ENCODE measurements at places on chromosomes 13 and 19. TPM values are rescaled to one million over a fixed set of nuclear protein-coding genes. Genes with fewer than 3 reads are reported as not detected.

GRCh38 chr19:40421993-40422747 lies 3.6 kb downstream of the SERTAD1 start:
- peaks cover 2% of the 10 kb centered on the region for H3K27me3 ChIP-seq
- H3K36me3 ChIP-seq = peaks cover 1% of the 10 kb centered on the region
- no peak for DNase-seq
- H3K4me3 ChIP-seq = peak overlapping the region; percentile 80
- H3K27ac ChIP-seq = peak overlapping the region; percentile 92
- H3K4me1 ChIP-seq = peaks cover 31% of the 10 kb centered on the region

GRCh38 chr19:14497228-14497921 lies 1.4 kb upstream of the GIPC1 start:
- H3K4me3 ChIP-seq = no peak overlapping the region
- H3K4me1 ChIP-seq = peaks cover 14% of the 10 kb centered on the region
- no peak for DNase-seq
- peaks cover 3% of the 10 kb centered on the region for H3K36me3 ChIP-seq

GRCh38 chr19:47111682-47112165 lies 1.9 kb downstream of the ZC3H4 start:
- peak overlapping the region; percentile 97 for H3K4me3 ChIP-seq
- H3K36me3 ChIP-seq = peaks cover 28% of the 10 kb centered on the region

DNA sequence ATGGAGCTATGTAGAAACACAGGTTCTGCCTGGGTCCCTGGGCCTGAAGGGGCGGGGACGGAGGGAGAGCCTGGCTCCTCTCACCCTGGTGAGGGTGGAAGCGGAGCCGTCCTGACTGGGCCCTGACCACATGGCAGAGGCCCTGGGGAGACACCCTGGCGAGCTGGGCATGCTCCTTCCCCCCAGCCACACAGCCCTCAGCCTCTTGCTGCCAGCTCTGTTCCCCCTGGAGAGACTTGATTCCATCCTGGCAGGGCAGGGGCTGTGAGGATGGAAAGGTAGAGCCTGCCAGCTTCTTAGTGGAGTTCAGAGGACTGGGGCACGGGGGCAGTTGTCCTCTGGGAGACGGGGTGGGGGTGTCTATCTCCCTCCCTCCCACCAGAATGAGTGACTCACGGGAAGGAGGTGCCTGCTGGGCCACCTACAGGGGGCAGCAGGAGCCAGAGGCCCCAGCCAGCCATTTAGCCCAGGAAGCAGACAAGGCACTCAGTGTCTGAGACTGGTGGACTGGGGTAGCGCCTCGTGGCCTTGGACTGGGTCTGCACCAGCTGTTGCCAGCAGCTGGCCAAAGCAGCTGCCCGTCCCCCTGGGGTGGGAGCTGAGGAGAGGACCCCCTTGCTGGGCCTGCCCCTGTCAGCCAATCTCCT lies 22.8 kb upstream of the RNF17 start:
- peaks cover 5% of the 10 kb centered on the region for H3K4me1 ChIP-seq
- no peak for DNase-seq
- peaks cover 24% of the 10 kb centered on the region for H3K27me3 ChIP-seq
- H3K27ac ChIP-seq = no peak overlapping the region
- H3K4me3 ChIP-seq = no peak overlapping the region

TGFBR3L gene
- total RNA-seq = 2.2 TPM

- DNase-seq = no peak
- H3K4me3 ChIP-seq = no peak overlapping the region
- no peaks in the 10 kb centered on the region for H3K27me3 ChIP-seq
These were observed 7.2 kb downstream of the SBK2 start for GRCh38 chr19:55529636-55530234.

DNA sequence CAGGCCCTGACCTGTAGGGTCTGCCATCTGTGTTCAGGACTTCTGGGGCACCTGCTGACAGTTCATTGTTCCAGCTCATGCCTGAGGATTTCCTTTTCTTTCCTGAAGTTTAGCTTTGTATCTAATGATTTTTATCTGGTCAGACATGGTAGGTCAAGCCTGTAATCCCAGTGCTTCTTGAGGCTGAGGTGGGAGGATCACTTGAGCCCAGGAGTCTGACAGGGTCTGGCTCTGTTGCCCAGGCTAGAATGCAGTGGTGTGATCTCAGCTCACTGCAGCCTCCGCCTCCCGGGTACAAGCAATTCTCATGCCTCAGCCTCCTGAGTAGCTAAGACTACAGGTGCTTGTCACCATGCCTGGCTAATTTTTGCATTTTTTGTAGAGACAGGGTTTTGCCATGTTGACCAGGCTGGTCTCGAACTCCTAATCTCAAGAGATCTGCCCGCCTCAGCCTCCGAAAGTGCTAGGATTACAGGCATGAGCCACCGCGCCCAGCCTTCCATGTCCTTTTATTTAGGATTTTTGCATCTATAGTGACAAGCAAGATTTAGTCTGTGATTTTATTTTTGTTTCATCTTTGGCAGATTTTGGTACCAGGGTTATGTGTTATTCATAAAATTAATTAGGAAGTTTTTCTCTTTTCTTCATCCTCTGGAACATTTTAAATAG lies 33.2 kb downstream of the CHST8 start:
- no peak overlapping the region for H3K4me3 ChIP-seq
- DNase-seq = no peak
- H3K27ac ChIP-seq = no peak overlapping the region
- H3K36me3 ChIP-seq = no peaks in the 10 kb centered on the region
- H3K27me3 ChIP-seq = peaks cover 4% of the 10 kb centered on the region

DNA sequence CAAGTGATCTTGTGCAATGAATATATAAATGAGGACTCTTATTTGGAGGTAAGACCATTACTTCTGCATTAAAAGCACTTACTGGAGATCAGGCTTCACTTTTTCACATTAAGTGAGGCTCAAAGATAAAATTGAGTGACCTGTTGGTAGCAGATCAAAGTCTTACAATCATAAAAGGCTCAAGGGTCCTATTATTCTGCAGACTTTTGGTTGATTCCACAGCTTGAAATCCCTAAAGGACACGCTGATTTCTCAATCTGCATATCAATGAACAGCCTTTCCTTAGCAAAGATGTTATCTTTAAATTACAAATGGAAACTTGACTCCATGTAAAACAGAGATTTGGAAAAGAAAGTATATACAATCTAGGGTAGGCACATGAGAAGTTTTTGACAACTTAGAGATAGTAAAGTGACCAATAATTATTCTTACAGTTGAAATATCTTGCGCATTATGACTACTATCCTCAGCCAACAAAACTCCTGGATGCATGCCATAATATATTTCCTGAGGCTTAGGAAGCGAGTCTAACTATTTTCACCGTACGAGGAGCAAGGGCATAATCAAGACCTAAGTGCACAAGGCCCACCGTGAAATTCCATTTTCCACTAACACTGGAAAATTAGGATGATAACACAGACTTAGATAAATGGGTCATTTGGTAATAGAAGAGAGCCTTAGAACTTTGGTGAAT lies 640.7 kb downstream of the LIG4 start:
- H3K4me1 ChIP-seq = no peaks in the 10 kb centered on the region
- no peaks in the 10 kb centered on the region for H3K27me3 ChIP-seq
- DNase-seq = no peak
- H3K36me3 ChIP-seq = no peaks in the 10 kb centered on the region

MAMSTR gene
- 2.1 TPM for total RNA-seq

- H3K4me3 ChIP-seq = peak overlapping the region; percentile 55
- H3K4me1 ChIP-seq = peaks cover 7% of the 10 kb centered on the region
- H3K27me3 ChIP-seq = peaks cover 42% of the 10 kb centered on the region
- H3K27ac ChIP-seq = no peak overlapping the region
- peak; percentile 74 for DNase-seq
These were observed 12.1 kb upstream of the PEX11G start for GRCh38 chr19:7500811-7501450.

DNA sequence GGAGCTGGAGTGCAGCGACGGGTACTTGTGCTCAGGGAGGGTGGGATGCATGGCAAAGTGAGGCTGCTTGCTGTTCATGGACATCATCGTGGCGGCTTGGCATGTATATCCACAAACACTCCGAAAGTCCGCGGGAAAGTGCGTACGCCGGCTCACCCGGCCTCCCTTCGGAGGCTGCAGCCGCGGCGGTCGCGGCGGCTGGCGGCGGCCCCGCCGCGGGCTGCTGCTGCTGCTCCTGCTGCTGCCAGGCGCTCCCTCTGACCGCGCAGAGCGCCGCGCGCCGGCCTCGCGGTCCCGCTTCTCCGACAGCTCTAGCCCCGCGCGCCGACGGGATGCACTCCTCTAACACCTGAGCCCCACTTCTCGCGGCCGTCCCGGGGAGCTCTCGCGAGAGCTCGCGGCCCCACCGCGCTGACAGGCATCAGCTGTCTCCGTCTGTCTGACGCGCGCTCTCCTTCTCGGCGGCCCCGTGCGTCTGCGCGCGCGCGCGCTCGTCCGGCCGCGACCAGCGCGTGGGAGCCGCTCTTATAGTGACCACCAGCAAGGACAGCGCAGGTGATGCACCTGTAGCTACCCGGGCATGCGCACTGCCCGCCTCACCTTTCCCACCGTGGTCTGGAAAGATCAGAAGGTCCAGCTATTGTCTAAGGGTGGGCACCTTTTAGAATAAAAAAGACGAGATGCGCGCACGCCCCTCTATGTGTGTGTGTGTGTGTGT lies at the start of gene POU4F1:
Gene POU4F1 (minus strand): TSS at position 313 of the 718 bp plus-strand sequence. CDS start 226 bp downstream, at position 87.
- DNase-seq = peak; percentile 74
- H3K27me3 ChIP-seq = peaks cover 90% of the 10 kb centered on the region
- peak within 1 kb of the TSS; percentile 84 for H3K4me3 ChIP-seq

DNA sequence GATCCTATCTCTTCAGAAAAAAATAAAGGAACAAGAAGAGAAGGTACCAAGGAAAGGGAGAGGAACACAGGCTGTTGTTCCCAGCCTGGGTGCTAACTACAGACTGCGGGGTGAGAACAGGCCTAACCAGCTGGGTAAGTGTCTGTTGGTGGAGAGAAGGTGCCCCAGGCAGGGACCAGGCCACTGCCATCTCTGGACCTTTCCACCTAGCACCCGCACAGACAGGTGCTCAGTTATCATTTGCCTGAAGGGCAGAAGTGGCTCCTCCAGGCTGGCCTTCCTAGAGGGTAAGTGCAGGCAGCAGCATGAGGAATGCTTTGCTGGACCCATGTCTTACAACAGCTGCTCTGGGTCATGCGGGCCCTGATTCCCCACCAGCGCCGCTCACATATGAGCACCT lies 10.1 kb downstream of the DNMT1 start:
- H3K4me3 ChIP-seq = no peak overlapping the region
- DNase-seq = no peak
- peaks cover 18% of the 10 kb centered on the region for H3K4me1 ChIP-seq

- no peaks in the 10 kb centered on the region for H3K4me1 ChIP-seq
- H3K4me3 ChIP-seq = no peak overlapping the region
- no peaks in the 10 kb centered on the region for H3K36me3 ChIP-seq
- no peaks in the 10 kb centered on the region for H3K27me3 ChIP-seq
These were observed 40.6 kb downstream of the PCDH17 start for GRCh38 chr13:57672168-57672567.

DNA sequence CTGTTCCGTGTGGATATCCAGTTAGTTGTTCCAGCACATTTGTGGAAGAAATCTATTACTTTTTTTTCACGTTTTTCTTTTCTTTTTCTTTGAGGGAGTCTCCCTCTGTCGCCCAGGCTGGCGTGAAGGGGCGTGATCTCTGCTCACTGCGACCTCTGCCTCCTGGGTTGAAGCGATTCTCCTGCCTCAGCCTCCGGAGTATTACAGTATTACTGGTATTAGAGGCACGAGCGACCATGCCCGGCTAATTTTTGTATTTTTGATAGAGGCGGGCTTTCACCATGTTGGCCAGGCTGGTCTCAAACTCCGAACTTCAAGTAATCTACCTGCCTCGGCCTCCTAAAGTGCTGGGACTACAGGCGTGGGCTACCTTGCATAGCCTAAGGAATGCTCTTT lies 43.6 kb downstream of the ZNF611 start:
- H3K4me3 ChIP-seq = peak overlapping the region; percentile 89
- H3K36me3 ChIP-seq = peaks cover 19% of the 10 kb centered on the region
- H3K27me3 ChIP-seq = no peaks in the 10 kb centered on the region

DNA sequence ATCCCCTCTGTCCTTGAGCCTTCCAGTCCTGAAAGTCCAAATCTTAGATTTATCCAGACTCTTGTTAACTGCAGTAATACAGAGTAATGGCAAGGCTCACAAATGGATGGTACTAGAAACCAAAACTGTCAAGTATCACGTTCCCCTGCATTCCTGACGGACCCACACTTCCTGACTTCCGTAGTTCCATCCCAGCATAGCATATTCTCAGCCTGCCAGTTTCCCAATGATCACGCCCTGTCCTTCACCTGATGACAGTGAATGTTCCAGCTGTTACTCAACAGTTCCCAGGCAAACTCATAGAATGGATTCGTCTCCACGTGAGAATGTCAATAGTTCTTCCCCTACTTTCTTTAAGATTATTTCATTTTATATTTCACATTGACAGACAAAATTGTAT lies 33.6 kb downstream of the SLC7A1 start:
- peaks cover 4% of the 10 kb centered on the region for H3K36me3 ChIP-seq
- peaks cover 11% of the 10 kb centered on the region for H3K4me1 ChIP-seq
- no peak overlapping the region for H3K27ac ChIP-seq
- no peaks in the 10 kb centered on the region for H3K27me3 ChIP-seq

DNA sequence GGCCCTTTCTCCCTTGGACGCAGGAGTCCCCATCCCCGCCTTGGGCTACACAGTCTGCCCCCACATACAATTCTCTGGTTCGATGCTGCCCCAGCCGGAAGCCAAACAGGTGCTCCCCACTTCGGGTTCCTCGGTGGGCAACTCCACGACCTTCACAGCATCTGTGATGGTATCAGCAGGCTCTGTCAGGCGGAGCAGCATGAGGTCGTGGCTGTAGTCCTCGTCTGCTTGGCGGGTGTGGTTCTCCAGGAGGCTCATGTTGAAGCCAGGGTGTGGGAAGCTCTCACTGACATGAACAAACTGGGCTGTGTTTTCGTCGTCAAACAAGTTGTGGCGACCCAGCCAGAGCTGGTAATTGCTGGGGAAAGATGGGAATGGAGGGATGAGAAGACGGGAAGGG lies 3.5 kb downstream of the KLK1 start:
- peaks cover 21% of the 10 kb centered on the region for H3K4me1 ChIP-seq
- peak overlapping the region; percentile 72 for H3K4me3 ChIP-seq
- DNase-seq = no peak
- peaks cover 48% of the 10 kb centered on the region for H3K27me3 ChIP-seq
- peak overlapping the region; percentile 44 for H3K27ac ChIP-seq

TPRX2 gene
- total RNA-seq = not detected

GATAD2A gene
- 152 TPM for total RNA-seq

DNA sequence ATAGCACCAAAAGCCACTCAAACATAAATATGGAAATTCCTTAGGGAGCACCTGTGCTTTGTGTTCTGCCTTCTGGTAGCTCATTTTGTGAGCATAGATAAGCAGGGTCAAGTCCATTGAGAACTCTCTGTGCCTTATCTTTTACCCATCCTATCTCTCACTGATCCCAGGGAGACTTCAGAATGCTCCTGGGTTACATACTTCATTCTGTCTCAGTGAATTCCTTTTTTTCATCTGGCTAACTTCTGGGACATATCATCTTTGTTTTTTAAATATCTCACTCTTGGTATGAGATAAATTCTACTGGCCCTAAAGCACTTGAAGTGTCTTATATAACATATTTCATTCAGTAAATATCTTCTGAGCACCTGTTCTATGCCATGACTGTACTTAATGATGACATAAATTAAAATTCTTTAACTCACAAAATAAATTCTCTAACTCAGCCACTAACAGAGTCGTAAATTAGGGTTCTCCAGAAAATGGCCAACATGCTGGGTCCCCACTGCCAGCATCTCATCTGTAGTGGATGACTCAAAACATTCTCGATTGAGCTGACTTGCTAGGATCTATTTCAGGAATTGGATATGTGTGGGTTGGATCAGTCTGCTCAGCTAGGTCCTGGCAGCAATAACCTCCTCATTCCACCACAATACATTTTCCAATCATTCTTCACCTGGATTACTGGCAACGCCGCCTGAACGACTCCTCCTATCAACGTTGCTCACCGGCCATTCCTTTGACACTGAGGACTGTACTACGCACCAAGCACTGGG lies 170.2 kb downstream of the FOXO1 start:
- DNase-seq = no peak
- H3K27me3 ChIP-seq = no peaks in the 10 kb centered on the region
- peaks cover 48% of the 10 kb centered on the region for H3K4me1 ChIP-seq
- H3K36me3 ChIP-seq = peaks cover 4% of the 10 kb centered on the region
- no peak overlapping the region for H3K27ac ChIP-seq

KCNJ14 gene
- total RNA-seq = 1.4 TPM
